Amygdala (tissue), 56 donors: ENCODE measurements at places on chromosomes 2 and 18.

GRCh38 chr2:175575346-175576258 lies 394.1 kb upstream of the ATP5MC3 start:
- DNase-seq: no peak

DNA sequence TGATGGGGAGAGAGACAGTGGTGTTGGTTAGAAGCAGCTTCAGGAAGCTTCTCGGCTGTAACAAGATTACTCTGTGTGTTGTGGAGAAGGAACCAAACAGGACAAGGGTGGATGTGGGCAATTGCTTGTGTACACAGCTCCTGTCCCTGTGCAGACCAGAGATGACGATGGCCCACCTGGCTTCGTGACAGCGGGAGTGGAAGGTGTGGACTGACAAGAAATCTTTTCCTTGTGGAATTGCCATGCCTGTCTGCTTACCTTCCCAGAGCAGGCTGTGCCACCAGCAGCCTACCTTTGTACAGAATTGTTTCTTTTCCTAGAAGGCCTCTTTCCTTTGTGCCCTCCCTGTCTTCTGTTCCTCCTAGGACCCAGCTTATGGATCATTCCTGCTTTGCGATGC lies 93.8 kb downstream of the ITGB1BP1 start:
- DNase-seq: no peak

DNA sequence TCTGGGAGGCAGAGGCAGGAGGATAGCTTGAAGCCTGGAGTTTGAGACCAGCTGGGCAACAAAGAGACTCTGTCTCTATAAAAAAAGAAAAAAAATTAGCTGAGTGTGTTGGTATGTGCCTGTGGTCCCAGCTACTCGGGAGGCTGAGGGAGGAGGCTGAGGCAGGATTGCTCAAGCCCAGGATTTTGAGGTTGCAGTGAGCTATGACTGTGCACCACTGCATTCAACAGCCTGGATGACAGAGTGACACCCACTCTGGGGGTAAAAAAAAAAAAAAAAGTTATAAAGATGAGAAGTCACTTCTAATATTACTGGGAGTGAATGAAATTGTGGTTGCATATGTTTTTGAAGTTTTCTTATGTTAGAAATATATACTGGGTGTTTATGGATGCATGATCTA lies 71.6 kb downstream of the C2orf74 start:
- DNase-seq: no peak

DNA sequence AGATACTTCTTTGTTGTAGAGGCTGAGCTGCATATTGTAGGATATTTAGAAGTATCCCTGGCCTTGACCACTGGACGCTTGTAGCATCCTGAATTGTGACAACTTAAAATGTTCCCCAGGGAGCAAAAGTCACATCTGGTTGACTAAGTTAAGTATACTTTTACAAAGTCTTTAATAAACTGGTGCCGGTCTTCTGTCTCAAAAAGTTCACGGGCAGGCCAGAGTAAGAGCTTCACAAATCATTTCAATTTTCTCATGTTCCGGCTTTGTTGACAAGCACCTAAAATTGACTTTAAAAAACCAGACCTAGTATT lies 18.4 kb downstream of the ATP8B1 start:
- DNase-seq: no peak

DNA sequence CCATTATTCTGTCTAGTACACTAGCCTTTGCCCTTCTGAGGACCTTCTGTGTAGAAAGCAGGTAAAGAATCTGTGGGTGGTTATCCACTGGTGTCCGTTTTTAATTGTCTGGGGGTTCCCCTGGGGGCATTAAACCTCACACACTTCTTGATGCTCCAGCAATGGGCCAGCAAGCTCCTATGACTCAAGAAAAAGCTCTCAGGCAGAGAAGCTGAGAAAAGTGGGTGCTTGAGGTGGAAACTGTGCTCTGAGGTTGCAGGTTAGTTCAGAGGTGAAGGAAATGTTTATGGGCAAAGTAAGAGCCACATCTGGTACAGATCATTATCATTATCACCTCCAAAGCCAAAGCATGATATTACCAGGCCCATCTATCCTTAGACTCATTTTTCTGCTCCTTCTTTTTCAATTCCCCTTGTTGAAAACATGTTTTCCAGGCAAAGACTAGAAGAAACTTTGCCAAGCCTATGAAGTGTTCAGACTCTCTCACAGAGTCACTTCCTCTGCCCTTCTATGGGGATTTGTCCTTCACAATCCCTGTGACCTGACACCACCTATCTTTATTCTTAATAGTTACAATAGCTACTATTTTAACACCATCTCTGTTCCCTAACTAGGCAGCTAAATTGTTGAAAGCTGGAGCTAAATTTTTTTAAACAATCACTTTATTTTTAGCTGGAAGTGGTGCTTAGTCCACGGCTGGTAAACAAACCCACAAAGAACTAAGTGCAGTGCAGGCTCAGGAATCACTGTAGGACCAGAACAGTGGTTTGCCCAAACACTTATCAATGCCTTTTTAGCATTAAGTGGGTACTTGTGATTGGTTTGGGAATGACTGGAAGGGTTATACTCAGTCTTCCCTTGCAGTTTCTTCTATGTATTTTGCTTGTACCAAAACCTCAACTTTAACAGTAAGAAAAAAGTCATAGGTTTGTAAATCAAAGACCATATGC lies 512.8 kb upstream of the POU3F3 start:
- DNase-seq: no peak

DNA sequence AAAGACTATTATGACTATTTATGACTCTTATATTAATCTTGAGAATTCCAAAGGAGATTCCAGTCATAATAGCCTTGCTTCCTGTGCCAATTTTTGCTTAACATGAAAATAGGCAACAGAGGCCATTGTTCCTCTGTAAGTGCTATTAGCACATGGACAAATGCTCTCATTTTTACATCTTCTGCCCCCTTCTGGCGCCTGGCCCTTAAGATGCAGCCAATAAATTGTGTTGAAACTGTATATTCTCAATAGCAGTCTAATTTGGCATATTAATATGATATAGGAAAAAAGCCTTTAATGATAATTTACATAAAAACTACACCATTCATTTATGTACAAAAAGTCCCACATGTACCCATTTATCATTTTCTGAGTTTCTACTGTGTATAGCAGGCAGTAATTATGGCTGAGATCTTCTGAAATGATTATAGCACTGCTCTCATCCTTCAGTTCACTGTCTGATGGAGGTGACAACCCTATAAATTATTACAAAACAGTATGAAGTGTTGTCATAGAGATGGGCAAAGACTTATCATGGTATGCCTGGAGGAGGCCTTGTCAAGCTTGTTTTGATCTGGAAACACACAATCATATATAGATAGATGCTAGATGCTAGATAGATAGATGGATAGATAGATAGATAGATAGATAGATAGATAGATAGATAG lies 613.3 kb downstream of the TSN start:
- no peak for DNase-seq

DNA sequence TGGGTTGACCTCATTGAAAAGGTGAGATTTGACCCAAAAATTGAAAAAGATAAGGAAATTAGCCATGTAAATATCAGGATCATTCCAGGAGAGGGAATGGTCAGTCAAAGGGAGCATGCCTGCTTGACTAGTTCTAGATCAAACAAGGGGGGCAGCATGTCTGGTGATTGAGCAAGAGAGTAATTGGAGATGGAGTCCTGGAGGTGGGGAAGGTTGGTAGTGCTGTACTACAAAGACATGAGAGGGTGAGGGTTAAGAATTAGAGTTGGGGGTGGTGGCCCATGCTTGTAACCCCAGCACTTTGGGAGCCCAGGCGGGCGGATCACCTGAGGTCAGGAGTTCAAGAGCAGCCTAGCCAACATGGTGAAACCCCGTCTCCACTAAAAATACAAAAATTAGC lies 2.0 kb downstream of the MRPL30 start:
- no peak for DNase-seq

GRCh38 chr2:25286723-25287483 lies 54.8 kb downstream of the DNMT3A start:
- no peak for DNase-seq

- no peak for DNase-seq
Observed at GRCh38 chr2:74499267-74499939, at the start of gene LBX2. TSS of gene LBX2 (minus strand) at chr2:74499603. CDS start at chr2:74499537, 66 bp downstream.

- no peak for DNase-seq
Observed at GRCh38 chr2:119307419-119308140, 59.1 kb downstream of the C2orf76 start.

DNA sequence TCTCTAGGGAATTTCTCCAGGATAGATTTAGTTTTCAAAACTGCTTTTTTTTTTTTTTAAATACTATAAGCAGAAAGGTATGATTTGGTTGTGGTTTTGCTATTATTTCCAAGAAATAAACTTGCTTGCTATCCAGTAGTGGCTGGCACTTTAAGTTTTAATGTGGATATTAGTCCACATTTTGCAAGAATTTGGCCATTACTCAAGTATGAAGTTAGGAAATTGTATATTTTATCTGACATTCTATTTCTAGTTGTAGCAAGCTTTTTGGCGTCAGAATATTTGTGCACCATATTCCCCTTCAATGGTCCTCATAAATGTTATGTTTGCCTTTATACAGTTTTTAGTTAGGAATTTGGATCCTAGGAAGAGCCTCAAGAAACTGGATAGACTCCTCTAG lies 226.3 kb downstream of the ZNF521 start:
- DNase-seq: no peak

GRCh38 chr2:196259507-196260481 lies 88.4 kb upstream of the STK17B start:
- no peak for DNase-seq
